ENCODE measurements at places on chromosomes 4 and X.

- DNase-seq: no peak
Observed at GRCh38 chrX:31227250-31227649, 155.4 kb upstream of the FTHL17 start.

DNA sequence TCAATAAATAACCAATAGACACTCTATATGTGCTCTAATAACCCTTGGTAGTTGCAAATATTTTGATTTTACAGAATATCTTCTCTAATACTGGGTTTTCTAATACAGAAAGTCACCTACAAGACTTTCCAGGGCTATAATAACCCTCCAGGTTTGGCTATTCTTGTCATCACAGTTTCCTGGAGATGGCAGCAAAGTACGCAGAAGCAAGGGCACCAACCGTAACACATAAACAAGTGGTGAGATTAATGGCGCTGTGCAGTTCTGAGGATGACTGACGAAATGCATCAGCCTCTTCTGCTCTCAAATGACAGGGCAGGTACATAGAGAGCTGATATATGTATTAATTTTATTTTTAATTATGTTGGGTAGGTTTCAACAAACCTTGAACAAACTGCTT, 122.4 kb downstream of the C4orf33 start:
- peak; percentile 15 for DNase-seq

GRCh38 chr4:58740897-58741296, 1630.7 kb upstream of the IGFBP7 start:
- DNase-seq: no peak

DNA sequence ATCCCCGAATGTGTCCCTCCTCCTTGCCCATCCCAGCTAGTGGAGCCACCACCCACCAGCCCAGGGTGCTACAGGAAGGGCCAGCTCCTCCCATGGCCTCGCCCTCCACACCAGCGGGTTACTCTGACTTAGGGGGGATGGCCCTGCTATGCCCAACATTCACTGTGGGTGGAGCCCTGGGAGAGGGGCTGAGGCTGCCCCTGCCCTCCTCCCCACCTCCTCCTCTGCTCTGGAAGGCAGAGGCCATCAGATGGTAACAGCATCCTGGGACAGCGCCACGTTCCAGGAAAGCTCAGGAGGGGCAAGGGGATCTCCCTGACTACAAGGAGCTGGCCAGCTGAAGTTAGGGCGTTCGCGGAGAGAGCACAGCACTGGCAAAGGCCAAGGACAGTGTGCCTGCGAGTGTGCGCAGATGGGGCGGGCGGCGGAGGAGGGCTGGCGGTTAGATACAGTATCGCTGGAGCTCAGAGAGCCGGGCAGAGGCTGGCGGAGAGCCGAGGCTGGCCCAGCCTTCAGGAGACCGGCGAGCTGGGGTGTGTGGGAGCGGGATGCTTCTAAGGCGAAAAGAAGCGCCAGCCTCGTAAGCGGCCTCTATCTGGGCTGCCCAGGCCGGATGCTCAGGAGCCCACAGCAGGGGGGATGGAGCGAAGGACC, 1.5 kb downstream of the JAKMIP1 start:
- DNase-seq: no peak

DNA sequence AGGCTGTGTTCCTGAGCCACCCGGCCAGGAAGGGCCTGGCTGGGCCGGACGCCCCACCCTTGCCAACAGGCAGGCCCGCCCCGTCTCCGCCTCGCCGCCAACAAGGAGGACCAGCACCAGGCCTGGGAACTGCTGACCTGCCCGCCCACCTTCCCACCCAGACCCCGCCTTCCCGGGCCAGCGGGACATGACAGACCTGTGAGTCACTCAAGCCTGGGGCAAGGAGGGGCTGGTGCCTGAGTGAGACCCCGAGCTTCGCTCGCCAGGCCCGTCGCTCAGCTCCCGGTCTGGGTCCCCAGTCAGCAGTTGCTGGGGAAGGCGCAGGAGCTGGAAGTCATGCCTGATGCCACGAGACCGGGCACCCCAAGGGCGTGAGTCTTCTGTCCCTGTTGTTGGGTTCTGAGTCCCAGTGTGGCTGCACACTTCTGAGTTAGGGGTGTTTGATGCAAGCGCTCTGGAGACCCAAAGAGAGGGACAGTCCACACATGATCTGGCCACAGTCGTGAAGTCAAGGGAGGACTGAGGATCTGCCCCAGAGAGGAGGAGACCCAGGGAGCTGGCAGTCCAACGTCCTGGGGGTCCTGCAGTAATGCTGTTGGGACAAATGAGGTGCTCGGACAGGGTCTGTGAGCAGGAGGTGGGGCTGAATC, at the start of gene DNASE1L1:
TSS of gene DNASE1L1 (minus strand) at position 33 of the 650 bp plus-strand sequence. CDS start 3,686 bp downstream, outside the sequence.
- peak; percentile 10 for DNase-seq

- DNase-seq: no peak
Observed at GRCh38 chr4:129929052-129929451, 833.1 kb downstream of the C4orf33 start.

DNA sequence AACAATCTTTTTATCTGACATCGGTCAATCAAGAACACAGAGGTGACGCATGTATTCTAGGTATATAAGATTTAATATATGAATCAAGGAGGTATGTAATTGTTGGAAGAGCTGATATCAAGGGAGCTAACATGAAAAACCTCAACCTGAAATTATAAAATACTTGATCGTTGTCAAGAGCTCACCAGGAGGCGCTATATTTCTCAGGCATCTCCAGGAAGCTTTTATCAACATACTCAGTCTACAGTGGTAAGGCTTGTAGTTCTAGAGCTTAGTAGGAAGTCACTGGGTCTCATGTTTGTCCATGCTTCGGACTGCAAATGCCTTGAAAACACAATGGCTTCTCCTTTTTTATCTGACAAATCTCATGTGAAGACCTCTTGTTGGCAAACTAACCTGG, 156.1 kb downstream of the GRXCR1 start:
- DNase-seq: no peak

DNA sequence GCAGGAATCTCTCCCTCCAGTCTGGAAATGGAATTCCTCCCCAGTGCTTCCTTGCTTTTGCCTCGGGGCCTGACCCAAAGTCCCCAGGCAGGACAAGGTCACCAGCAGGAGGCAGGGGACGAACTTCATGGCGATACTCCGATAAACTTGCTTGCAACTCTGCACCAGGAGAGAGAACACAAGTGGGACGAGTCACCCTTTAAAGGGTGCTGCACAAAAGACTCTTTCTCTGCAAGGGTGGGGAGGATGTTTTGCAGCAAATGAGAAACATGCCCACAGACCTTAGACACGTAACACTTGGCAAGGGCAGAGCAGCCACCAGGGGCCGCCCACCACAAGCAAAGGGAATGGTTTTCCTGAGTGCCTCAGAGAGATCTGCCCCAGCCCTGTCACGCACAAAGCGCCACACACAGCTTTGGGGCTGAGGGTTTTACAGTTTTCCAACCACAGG, at the start of gene FGFBP2:
TSS of gene FGFBP2 (minus strand) at position 175 of the 451 bp plus-strand sequence. CDS start at position 129, 46 bp downstream.
- no peak for DNase-seq

GRCh38 chrX:111365770-111366325, 46.1 kb downstream of the DCX start:
- no peak for DNase-seq

GRCh38 chr4:88672987-88673386, 24.6 kb downstream of the NAP1L5 start:
- no peak for DNase-seq

- DNase-seq: no peak
Observed at GRCh38 chr4:150259861-150260567, 181.8 kb downstream of the DCLK2 start.

DNA sequence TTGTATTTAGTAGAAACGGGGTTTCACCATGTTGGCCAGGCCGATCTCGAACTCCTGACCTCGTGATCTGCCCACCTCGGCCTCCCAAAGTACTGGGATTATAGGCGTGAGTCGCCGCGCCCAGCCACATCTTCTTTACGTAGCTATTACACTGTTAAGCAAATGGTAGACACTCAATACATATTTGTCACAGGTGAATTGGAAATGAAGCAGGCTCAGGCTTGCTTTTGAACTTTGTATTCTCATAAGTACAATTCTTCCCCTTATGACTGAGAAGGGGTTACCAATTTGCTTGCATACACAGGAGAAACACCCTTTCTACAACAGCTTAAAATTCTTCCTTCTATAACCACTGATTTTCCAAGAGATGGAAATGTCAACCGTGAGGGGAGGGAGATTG, 787 bp upstream of the SRPX2 start:
- no peak for DNase-seq

DNA sequence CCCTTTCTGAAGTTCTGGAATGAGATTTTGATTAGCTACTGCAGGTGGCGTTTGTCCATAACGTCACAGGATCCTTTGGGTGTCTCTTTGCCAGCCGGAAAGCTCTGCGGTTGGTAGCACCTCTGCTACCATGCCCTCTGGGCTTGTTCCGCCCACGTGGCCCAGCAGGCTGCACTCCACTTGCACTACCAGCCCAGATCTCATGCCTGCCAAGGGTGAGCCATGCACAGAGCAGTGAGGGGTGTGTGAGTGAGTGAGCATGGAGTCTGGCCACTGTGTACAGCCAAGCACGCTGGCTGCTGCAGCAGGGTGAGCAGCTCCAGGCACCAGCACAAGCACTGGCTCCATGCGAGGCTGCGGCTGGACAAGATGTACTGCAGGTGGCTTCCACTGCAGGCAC, 6.6 kb upstream of the HNRNPD start:
- DNase-seq: no peak

GRCh38 chr4:15692602-15693001, 10.3 kb upstream of the BST1 start:
- DNase-seq: no peak

DNA sequence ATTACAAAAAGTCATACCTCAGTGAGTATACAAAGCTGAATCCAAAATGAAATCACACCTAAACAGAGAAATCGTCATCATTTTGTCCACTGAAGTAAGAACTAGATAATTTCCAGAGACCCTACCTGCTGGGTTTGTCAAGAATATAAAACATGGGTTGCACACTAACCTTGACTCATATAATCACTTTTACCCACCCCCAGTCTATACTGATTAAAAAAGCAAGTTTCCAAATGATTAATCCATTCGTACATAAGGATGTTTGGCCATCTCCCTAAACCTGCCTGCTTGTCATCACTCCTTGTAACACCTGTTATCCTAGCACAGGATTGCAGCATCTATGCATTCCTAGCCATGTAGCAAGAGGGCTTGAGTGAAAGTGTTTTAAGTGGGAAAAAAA, 4.7 kb downstream of the RAP2C start:
- DNase-seq: no peak

GRCh38 chr4:152239216-152239615, 296.7 kb downstream of the FBXW7 start:
- DNase-seq: no peak

DNA sequence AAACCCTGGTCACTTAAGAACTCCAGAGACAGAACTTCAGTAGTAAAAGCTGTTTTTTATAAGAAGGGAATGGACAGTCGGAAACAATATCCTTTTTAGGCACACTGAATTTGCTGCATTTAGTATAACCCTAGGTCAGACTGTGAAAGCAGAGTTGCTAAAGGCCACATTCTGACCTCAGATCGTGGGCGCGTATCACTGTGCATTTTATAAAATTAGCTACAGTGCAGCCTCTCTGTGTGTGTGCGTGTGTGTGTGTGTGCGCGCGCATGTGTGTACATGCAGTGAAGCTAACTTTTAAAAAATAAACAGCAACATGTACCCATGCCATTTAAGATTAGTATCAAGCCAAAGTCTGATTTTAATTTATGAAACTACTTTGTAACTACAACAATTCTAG, 8.0 kb downstream of the ZNF827 start:
- no peak for DNase-seq

- DNase-seq: no peak
Observed at GRCh38 chr4:185238215-185238681, 28.9 kb downstream of the SNX25 start.

- DNase-seq: no peak
Observed at GRCh38 chr4:27089186-27089585, 228.5 kb downstream of the STIM2 start.

GRCh38 chr4:53752124-53752523, 160.8 kb upstream of the LNX1 start:
- no peak for DNase-seq

GRCh38 chrX:103372886-103373285, 3.5 kb upstream of the BEX3 start:
- no peak for DNase-seq

All from hypothalamus (tissue), 51 donors.